ENCODE measurements at places on chromosomes 7 and 10.

GRCh38 chr7:83117466-83117865 is 45.2 kb downstream of the PCLO start:
- DNase-seq = no peak

- no peak for DNase-seq
These were observed 88.6 kb upstream of the PFKP start for GRCh38 chr10:2978574-2979273.

DNA sequence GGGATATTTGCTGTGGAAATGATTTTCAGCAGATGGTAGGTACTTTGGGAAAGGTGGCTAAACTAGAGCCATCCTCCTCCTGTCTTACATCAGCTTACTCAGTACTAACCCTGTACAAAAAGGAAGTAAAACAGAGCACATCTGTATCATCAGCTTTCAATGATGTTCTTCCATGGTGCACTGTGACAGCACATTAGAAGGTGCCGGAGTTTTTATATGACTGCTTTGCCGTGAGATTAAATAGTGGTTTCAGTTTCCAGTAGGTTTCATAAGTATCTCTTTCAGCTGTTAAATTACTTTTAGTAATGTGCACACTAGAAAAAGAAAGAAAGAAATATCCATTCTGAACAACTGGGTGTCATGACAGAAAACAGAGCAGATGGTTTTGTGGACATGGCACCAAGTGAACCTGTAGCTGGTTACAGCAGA is 86.5 kb downstream of the ARID5B start:
- no peak for DNase-seq

GRCh38 chr7:17556247-17556956 is 257.9 kb downstream of the AHR start:
- no peak for DNase-seq

DNA sequence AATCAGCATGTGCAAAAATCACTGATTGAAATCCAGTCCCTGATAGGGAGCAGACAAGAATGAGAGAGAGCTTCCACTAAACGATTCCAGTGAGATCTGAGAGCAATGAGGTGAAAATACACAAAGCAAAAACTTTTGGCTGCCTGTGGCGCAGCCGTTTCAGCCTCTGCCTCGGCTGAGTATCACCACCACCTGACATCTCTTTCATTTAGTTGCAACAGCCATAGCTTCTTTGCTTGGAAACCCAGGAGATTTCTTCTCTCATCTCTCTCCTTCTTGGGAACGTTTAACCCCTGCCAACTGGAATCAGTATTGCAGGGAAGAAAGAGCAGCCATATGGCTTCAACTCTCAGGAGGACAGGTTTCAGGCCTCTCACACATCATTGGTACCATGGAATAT is 237.3 kb upstream of the AGK start:
- no peak for DNase-seq

DNA sequence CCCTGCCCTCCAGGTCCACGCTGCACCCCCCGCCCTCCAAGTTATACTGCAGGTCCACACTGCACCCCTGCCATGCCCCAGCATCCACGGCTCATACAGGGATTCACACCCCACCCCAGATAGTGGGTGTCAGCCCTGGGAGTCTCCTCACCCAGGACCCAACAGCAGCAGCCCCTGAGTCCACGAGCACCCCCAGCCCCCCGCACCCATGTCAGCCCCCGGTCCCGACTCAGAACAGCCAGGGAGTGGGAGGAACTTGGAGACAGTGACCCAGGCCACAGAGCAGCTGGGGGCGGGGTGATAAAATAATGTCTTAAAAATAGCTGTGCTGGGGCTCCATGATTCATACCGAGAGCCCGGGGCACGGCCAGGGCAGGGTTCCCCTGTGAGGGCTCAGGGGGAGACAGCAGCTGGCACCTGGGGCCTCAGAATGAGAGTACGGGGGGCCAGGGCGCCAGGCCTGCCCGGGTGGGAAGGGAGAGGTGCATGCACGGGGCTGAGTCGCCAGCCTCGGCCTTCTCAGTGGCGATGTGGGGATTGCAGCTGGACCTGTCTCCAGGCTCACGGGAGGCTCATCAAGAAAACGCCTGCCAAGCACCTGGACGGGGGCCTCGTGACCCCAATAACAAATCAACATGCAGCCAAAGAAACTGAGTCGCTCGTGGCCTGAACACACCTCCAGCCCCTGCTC is 29.8 kb downstream of the ADAP1 start:
- no peak for DNase-seq

DNA sequence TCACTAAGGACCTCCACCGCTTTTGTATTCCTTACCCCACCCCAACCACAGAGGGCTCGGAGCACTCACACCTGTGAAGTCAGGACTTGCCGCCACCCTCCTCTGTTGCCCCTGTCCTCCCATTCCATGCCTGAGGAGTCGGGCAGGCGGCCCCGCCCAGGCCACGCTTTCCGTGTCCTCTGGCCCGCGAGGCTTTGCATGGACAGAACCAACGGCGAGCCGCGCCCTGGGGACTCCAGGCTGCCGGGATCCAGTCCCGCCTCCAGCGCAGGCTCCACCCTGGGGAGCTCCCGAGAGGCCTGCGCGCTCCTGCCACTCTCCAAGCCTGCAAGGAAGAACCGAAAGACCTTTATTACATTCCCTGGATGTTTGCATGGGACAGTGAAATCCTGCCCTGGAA is 366.4 kb upstream of the POM121L12 start:
- no peak for DNase-seq

GRCh38 chr7:45033261-45033930 is 33.4 kb downstream of the CCM2 start:
- DNase-seq = no peak

DNA sequence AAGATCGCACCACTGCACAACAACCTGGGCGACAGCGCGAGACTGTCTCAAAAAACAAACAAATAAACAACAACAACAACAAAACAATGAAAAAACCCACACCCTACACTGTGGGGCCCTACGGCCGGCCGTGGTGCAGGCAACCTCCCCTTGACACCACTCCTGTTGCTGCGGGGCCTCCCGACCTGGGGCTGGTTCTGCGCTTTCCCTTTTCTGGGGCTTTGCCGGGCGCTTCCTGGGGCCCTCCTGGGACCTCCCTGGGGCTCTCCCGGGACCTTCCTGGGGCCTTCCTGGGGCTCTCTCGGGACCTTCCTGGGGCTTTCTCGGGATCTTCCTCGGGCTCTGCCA is 46.6 kb downstream of the INSIG1 start:
- no peak for DNase-seq

Data from T-helper 9 cell (primary cell).